ENCODE measurements at places on chromosomes 7 and 10.
A peak's percentile ranks its signal among the peaks of the same experiment; 100 is the strongest.

DNA sequence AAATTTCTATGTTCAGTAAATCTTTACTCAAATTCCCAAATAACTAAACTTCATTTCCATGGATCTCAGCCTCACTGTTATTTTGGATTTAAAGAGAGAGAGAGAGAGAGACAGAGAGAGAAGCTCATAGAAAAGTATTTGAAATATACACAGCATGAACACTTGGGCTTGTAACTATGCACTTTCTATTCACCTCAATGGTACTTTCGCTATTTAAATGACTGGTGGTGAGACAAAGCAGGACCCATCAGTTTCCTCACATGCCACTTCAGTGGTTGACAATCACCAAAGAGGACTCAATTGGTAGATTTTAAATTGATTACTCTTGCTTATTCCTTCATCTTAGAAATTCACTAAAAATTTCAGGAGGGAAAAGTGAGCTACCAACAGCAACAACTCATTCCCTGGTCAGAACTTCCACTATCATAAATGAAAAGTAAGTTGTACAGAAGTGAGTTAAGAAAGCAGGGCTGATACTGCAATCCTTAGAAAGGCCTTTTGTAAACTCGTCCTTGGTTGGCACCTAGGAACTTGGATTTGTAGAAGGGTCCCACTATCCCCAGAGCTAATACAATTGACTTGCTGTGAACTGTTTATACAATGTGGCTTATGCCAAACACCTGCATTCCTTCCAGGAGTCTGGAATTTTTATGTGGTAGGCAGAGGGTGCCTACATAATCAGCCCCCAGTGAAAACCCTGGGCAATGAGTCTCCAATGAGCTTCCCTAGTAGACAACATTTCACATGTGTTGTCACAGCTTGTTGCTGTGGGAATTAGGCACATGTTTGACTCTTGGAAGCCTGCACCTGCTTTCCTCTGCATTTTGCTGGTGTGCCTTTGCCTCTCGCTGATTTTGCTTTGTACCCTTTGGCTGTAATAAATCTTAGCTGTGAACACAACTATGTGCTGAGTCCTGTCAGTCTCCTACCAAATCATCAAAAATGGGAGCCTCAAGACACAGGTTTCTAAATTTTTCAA lies 10.8 kb downstream of the ERLIN1 start:
- no peak for DNase-seq

DNA sequence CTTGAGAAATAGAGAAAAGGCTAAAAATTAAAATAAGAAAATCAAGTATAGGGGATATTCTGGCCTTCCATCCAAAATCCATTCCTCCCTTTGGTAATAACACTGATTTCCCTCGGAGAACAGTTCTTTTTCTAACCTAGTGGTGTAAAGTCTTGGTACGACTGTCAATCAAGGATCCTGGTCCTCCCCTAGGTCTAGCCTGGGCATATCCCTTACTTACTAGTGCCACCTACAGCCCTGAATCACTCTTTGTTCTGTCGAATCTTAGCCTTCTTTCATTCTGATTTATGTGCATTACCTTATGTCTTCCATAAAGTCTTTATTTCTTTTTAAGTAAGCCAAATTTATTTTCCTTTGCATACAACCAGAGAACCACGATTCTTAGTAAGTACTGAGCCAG lies 298.7 kb upstream of the LRRTM3 start:
- no peak for DNase-seq

GRCh38 chr7:135147341-135147898 lies 452 bp upstream of the TMEM140 start:
- DNase-seq: no peak

GRCh38 chr10:33143160-33143728 lies 185.2 kb upstream of the ITGB1 start:
- DNase-seq: no peak

DNA sequence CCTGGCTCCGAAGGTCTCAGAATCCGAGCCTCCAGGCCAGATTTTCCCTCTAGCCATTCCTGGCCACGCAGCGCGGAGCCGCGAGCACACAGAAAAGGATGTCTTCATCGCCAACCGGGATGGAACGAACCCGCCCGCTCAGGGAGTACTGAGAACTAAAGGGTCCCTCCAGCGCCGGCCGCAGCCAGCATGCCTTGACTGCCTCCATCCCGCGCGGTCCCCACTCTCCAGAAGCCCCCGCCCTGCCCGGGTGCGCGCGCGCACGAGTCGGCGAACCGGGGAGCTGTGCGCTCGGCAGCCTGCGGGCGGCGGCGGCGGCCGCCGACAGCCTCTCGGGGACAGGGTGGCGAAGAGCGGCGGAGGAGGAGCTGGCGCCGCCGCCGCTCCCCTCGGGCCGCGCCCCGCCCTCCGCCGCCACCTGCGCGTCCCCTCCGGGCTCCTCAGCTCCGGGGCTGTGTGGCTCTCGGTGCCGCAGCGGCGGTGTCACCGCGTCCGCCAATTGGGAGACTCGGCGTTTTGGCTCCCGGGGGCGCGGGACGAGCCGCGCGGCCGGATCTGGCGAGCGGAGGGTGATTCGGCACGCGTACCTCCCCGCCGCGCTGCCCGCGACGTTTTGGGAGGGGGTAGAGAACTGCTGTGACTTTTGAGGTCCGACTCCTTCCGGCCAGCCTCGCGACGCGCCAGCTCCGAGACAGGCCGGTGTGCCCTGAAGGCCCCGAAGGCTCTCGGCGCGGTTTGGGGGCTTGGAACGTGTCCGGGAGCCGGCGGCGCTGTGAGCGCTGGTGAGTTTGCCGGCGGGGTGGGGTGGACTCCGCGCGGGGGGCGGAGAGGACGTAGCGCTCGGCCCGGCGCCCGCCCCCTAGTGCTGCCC lies 453 bp upstream of the GALNT17 start:
- DNase-seq: no peak

- DNase-seq: no peak
Measured at GRCh38 chr10:50294582-50294981, 43.3 kb upstream of the ASAH2 start.

DNA sequence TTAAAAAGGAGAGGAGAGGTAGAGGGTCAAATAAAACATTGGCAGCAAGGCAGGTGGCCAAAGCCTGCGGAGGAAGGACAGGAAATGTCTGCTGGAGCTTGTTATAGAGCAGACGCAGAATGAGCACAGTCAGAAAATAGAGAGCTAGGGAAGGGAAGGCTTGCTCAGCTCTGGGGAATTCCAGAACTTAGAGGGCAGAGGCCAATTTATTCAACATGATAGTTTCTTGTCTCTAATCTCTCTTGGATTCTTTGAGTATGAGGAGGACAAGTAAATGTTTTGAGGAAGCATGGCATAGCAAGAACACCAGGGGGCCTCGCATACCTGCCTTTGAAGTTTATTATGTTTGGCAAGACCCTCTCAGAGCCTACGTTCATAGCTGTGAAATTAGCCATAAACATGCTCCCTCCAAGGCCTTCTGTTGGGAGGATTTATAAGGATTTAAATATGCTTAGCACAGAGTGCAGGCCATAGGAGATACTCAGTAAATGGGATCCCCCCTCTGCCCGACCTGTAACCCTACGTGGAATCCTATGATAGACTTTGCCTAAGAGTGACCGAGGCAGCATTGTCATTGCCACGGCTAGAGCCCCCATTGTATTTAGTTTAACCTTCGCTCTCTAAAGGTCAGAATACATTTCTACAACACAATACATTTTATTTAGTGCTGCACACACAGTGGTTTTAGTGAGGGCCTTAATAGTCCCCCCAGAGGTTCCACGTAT lies 293.9 kb downstream of the CCDC3 start:
- peak; percentile 43 for DNase-seq

DNA sequence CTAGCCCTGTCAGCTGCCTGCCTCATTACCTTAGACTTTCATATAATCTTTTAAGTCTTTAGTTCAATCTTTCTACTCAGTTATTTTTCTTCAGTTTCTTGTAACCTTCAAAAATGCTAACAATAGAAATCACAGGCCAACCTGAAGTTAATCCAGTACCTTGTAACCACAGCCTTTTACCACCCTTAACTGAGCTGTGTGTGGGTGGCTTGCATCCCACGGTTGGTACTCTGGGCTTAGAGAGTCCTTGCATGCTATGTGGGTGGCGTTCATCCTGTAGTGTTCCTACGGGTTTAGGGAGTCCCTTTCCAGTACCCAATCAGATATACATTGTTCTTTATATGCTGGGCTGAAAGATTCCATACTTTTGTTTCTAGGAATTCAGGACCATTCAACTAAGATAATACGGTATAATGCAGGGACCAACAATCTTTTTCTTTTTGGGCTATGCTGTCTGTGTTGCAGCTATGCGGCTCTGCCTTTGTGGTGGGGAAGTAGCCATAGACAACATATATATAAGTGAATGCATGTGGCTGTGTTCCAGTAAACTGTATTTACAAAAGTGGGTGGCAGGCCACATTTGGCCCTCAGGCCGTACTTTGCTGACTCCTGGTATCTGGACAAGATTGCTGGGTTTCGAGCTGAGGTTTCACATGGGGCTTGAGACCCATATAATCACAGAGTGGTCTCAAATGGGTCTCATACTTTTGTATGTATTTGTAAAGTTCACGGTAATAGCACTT lies 280.8 kb upstream of the LRGUK start:
- no peak for DNase-seq

- peak; percentile 66 for DNase-seq
Measured at GRCh38 chr7:81140775-81141174, 221.9 kb upstream of the SEMA3C start.

DNA sequence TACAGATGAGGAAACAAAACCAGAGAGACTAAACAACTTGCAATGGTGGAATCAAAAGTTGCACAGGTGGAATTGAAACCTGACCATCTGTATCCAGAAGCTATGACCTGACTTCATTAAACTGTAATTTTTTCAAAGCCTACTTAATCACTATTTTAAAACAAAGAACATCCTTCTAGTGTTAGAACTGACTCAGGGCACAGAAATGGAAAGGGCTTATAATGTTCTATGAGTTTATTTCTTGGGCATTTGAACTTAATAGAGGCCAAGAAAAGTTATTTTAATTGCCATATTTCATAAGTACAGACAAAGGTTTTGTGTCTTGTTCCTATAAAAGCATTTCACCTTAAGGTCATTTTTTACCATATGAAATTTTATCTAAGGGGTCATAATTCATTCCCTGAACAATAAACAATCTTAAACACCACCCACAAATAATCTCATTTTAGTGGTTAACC lies 8.8 kb downstream of the ITGB1 start:
- DNase-seq: no peak

GRCh38 chr10:110407301-110408170 lies 90.2 kb upstream of the DUSP5 start:
- no peak for DNase-seq

DNA sequence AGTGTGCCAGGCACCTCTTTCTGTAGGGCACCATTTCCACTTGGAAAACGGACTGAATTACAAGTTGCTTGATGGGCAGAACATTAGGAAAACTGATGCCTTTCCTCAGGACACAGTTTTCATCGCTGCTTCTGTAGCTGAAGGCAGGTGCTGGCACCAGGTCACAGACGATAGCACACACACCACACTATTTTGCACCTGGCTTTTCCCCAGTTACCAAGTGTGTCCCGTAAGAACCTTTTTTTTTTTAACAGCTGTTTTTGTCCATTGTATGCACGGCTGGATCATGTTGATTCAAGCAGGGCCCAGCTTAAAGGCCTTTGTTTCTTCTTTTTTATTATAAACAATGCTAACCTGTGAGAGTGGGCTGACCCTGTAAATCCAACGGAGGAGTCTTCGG lies 1.3 kb upstream of the GET4 start:
- no peak for DNase-seq

DNA sequence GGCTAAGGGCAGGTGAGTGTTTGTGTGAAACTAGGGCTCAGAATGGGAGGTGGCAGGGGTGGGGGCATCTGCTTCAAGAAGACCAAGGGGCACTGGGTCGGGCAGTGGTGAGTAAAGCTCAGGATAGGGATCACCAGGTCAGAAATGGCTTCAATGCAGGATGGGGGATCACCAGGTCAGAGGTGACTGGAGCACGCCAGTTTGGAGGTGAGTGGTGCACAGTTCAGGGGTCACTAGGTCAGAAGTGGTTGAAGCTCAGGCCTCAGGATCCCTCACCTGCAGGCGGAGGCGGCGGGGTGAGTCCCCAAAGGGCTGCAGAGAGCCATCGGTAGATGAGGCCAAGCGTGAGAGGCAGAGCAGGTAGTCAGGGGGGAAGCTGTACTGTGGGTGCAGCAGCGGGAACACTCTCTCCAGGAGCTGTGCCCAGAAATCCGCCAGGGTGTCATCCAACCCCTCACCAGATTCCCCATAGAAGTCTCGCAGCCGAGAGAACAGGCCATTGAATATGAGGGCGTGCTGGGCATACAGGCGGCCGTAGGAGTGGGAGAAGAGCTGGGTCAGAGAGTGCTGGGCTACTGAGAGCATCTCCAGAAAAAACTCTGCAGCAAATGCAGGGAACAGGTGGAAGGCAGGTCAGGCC lies 1.8 kb downstream of the GPC2 start:
- DNase-seq: no peak

DNA sequence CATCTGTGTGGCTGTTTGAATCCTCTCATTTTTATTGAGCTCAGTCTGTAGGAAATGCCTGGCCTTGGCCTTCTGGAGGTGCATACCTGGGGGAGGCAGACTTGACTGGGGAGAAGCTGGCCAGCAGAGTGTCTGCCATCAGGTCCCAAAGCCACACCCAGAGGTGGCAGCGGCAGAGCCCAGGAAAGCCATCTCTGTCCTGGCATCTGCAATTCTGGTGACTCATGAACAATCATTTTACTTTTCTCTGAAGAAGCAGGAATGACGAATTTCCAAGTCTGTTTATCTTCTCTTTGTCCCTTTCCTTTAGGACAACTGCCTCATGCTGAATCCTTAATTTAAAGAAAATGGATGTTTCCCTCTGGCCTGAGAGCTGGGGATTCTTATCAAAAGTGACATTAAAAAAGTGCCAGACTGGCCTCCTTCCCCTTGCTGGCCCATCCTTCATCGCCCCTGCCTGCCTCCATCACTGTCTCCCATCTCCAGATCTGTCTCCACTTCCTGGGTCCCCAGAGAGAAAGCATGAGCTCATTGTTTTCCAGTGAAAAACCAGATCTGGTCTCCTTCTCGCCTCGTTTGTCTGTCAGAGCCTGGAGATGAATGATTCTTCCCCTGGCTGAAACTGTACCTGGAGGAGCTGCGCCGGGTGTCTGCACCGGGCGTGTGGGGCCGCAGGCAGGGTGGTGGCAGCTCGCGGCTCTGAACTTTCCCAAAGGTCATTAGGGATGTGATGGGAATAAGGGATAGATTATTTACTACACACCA lies 124.5 kb downstream of the TMEM178B start:
- no peak for DNase-seq

GRCh38 chr10:122056431-122057094 lies 67.6 kb downstream of the TACC2 start:
- no peak for DNase-seq

GRCh38 chr10:12018438-12019282 lies 23.9 kb downstream of the UPF2 start:
- no peak for DNase-seq

GRCh38 chr7:56007167-56007652 lies 42.8 kb downstream of the NIPSNAP2 start:
- no peak for DNase-seq

GRCh38 chr10:82866424-82867020 lies 991.5 kb downstream of the NRG3 start:
- no peak for DNase-seq

GRCh38 chr10:70090013-70090412 lies 37.4 kb downstream of the MACROH2A2 start:
- DNase-seq: no peak
